ENCODE measurements at places on chromosomes 1 and 21.

DNA sequence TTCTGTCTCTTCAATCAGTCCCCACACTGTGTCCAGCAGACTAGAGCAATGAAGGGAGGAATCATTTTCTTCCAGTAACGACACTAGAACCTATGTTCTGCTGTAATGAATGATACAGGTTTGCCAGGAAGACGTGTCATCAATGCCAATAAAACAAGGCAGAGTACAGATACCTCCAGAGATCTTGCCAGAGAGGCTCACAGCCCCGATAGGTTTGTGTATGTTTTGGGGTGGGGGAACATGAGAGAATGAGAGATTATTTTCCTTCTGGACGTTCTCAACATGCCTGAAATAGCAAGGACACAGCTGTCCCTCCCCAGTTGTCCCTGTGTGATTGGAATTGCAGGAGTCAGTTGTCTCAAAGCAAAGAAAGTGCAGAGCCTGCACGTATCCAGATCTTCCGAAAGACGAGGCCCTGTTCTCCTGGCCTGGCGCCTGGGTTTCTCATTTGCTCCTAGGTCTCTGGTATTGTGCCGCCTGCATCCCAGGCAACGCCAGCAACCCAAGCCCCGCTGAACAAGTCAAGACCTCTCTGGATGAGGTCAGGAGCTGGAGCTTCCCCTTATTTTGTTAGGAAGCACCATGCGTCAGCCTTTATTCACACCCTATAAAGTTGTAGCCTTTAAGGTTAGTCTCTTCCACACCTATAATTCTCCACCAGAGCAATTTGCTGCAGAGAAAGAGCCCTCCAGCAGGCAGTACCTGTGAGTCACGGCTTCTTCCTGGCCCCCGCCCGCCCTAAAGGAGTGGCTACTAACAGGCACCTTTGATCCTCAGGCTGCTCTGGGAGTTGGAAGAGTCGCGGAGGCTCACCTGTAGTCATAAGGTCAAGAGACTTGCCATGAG lies 130.5 kb downstream of the TOMM20 start:
- DNase-seq: no peak

GRCh38 chr1:31216016-31216415 lies 23.7 kb downstream of the NKAIN1 start:
- no peak for DNase-seq

DNA sequence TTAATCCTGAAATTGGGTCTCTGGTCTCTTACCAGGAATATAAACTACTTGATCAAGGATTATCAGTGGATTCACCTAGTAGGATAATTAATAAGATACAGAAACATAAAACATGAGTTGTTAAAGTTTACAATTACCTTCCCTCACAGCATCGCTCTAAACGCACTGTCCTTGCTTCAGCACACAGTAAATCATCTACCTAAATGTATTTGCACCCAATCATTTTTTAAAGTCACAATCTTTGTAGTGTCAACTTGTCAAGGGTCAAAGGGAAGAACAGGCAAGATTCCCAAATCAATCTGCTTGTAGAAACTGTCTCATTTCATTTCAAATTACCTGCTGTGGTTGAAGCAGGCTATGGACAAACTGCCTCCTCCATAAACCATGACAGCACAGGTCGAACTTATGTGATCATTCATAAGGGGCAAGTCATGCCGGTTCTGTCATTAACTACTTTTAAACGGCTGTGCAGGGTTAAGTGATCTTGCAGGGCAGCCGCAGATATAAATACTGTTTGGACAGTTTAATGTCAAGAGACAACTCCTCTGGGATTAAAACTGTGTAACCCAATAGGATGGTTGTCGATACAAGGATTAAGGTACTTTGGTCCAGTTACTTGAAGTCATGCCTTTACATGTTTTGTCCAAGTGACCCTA lies 93.6 kb downstream of the ZNF281 start:
- no peak for DNase-seq

DNA sequence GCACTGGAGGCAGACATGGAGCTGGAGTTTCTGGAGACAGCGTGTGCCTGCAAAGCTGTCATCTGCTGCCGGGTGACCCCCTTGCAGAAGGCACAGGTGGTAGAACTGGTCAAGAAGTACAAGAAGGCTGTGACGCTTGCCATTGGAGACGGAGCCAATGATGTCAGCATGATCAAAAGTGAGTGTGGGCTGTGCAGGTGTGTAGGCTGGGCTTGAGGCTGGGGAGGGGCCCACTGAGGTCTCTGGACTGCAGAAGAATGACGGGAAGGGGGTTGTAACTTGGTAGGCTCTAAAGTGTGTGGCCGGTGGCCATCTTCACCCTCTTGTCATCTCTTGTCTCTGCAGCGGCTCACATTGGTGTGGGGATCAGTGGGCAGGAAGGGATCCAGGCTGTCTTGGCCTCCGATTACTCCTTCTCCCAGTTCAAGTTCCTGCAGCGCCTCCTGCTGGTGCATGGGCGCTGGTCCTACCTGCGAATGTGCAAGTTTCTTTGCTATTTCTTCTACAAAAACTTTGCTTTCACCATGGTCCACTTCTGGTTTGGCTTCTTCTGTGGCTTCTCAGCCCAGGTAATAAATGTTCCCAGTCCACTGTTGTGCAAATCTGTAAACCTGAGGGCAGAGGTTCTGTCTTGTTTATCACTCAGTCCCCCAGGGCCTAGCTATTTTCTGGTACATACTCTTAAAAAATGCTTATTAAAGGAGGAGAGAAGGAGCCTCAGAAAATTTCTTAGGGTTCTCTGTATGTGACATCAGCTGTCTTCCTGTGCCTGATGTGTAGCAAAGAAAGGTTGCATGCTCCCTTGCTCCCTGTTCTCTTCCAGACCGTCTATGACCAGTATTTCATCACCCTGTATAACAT lies 19.9 kb downstream of the ATP8B2 start:
- DNase-seq: no peak

GRCh38 chr1:14849038-14849437 lies 250.6 kb downstream of the KAZN start:
- DNase-seq: no peak

- no peak for DNase-seq
These were observed 21.0 kb downstream of the S100A10 start for GRCh38 chr1:151972542-151973248.

- DNase-seq: no peak
These were observed 4.2 kb upstream of the OTUD3 start for GRCh38 chr1:19877821-19878636.

- DNase-seq: no peak
These were observed 75.7 kb upstream of the C1orf87 start for GRCh38 chr1:60149251-60149650.

- DNase-seq: no peak
These were observed 38.9 kb downstream of the YY1AP1 start for GRCh38 chr1:155649676-155650075.
